NAMALWA (cell line): ENCODE measurements at places on chromosomes 5 and 9.

- DNase-seq, result no peak
Observed at GRCh38 chr9:91536211-91536691, 112.6 kb upstream of the NFIL3 start.

DNA sequence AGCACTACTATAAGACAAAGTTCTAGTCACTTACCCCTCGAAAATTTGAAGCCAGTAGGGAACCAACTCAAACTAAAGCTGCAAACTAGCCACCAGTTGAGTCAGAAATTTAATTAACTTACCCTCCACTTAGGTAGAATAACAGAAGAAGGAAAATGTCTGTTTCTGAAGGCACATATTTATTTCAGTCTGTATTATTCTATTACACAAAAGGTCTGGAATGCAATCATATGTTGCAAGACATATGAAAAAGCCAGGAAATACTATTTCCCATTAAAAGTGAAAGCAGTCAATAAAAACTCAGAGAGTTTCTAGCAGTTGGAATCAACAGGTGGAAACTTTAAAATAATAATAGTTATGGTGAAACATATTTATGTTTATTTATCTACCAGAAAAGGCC is 79.2 kb upstream of the SLCO4C1 start:
- DNase-seq, result no peak

- DNase-seq, result no peak
Observed at GRCh38 chr5:1564182-1564748, 40.5 kb upstream of the LPCAT1 start.

DNA sequence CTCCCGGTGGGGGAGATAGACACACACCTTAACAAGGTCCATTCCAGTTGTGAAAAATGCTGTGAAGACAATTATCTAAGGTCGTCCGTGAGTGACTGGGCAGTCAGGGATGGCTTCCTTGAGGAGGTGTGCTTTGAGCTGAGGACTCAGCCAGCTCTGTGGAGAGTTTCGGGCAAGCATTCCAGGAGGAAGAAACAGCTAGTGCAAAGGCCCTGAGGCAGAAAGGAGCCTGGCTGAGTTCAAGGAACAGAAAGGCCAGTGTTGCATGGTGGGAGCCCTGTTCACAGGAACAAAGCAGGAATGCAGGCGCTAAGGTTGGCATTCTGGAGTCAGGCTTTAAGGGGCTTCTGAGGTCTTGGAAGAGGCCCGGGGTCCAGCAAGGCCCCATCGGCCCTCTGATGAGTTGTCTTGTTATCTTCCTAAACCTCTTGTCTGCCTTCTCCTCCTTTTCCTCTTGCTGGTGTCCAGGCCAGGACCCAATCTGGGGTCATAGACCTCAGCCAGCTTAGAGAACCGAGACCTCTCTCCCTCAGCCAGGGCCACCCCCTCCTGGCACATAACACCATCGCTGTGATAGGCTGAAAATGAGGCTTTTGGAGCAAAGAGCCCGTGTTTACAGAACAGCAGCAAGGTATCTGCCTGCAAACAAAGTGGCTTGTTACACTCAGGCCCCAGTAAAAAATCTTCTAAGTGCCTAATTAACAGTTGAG is 270.2 kb upstream of the MVB12B start:
- no peak for DNase-seq

DNA sequence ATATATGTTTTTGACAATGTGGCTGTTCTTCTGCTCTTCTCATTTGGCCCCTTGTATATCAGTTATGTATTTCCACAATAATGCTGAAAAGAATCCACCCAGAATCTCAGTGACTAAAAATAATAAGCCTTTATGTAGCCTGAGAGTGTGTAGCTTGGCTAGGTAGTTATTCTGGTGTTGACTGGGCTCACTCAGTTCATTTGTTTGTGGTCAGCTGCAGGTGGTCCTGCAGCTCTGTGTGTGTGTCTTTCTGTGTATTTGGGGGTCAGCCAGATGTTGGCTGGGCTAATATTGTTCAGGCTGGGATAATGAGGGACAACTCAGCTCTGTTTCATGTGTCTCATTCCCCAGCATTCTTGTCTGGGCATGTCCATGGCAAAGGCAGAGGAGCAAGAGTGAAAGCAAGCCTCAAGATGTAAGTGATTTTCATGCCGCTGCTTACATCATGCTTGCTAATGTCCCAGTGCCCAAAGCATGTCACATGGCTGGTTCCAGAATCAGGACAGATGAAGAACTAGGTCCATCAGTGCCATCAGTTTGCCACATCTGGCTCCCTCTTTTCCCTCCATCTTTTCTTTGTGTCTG is 162.8 kb downstream of the KCTD16 start:
- no peak for DNase-seq

DNA sequence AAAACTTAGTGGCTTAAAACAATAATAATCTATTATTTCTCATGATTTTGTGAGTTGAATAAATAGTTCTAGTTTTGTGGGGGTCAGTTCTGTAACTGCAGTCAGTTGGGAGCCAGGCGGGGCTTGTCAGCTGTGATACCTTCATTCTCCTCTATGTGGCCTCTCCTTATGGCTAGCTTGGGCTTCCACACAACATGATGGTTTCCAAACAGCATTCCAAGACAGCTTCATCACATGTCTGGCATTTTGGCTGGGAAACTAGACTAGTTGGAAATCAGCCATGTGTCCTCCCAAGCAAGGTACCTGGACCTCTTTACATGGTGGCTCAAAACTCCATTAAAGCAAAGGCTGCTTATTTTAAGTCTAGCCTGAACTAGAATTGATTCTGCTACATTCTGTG is 61.4 kb upstream of the RANBP3L start:
- DNase-seq, result no peak

- no peak for DNase-seq
Observed at GRCh38 chr9:128689293-128689774, 312 bp downstream of the SET start.

DNA sequence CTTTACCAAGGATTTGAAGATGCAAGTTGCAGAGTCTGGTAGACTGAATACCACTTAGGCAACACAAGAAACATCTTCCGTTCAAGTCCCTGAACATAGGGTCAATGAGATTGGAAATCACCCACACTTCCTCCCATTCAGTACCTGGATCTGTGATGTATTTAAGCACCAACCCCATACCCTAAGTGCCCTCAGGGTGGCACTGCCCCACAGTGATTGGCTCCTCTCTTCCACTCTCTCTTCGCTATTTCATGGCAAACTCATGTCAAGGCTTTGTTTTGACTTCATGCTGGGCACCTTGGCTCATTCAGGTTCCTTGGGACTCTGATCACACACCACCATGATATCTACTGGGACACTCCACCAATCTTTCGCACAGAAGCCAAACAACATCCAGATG is 53.7 kb downstream of the GGTA1 start:
- DNase-seq, result peak; percentile 19

- no peak for DNase-seq
Observed at GRCh38 chr5:150052956-150053712, 33.2 kb downstream of the CSF1R start.

- no peak for DNase-seq
Observed at GRCh38 chr5:108672639-108673038, 75.1 kb upstream of the FER start.

DNA sequence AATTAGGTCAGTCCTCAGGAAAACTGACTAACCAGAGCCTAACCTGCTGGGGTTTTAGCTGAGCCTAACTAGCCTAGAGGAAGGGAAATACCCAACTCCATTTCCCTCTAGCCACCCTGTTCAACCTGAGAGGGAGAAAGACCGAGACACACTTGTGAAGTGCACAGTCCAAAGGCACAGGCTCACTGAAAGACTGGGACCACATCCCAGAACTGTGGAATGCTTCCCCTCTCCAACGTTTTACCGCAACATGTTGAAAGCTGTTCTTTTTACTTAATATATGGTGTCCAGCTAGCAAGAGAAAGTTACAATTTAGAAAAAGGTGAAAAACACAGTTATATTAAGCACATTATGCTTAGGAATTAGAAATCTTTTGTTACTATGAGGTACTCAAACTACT is 76.8 kb upstream of the SIMC1 start:
- DNase-seq, result no peak

DNA sequence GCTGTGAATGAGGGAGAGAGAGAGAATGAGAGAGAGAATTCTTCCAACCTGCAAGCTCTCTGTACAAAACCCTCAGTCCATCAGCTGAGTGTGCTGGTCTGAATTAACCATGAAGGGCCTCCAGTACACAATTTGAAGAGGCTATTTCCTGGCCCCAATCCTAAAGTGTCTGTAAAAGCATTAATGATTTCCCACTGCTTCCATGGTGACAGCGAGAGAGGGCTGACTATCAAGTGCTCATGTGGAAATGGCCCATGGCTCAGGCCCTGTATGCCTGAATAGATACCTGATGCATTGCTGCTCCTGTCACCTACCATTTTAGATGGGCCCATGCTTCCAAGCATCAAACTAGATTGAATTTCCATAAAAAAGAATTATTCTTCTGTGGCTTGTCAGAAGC is 592.4 kb downstream of the KIF4B start:
- no peak for DNase-seq

DNA sequence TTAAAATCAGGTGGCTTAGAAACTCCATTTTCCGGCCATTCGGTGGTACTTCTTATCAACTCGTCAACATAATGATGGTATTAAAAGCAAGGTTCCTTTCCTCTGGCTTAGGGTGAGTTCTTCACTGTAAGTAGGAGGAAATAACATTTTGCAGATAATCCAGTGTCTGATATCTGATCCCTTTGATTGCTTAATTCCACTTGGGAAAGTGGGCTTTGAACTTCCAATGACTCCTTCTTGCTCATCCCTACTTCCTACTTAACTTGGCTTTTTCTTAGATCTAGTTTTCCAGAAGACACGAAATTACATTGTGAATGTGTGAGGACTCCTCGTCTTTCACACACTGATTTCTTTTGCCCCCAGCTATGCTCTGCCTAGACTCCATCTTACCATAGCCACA is 31.5 kb downstream of the DDX31 start:
- no peak for DNase-seq

GRCh38 chr9:133045132-133045531 is 14.3 kb downstream of the GTF3C5 start:
- no peak for DNase-seq

DNA sequence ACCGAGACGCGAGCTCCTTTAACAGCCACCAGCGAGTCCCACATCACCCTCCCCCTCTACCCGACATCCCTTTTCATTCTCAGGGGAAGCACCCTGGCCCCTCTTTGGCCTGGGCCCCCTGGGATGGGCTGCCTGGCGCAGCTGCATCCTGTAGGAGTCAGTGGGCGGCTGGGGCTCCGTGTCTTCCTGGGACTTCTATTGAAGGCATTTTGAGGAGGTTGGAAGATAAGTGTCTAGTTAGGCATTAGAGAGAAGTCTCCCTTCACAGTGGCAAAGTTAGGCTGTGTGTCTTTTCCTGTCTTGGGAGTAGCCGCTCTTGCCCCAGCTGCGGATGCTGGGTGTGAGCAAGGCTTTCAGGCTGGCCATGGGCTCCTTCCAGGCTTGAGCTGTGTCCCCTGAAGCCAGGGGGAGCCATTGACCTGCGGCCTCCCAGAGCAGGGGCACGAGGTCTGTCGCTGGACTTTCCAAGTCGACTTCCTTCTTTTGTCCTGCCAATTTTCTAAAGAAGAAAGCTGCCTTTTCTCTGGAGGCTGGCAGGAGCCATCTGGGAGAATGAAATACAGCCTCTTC is 18.6 kb upstream of the NKD2 start:
- DNase-seq, result no peak

GRCh38 chr5:9782826-9783560 is 152.8 kb upstream of the TAS2R1 start:
- no peak for DNase-seq

- DNase-seq, result no peak
Observed at GRCh38 chr5:663436-664342, 29.5 kb downstream of the TPPP start.

DNA sequence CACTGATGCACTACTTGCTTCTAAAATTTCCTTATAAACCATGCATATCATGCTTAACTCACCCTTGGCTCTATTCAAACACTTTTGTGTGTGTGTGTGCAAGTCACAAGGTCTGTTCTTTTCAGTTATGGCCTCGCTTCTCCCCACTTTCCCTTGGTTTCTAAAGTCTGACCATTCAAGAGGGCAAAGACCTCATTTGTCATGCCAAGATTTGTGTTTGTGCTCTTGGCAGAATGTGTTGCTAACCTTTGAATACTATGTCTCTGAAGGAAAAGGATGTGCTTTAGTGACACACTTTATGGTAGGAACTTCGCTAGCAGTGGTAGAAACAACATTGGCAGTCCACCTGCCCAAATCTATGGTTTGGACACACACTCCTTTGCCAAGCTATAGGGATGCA is 50.4 kb downstream of the SNX18 start:
- DNase-seq, result no peak

GRCh38 chr5:122727112-122727541 is 47.8 kb upstream of the SNX2 start:
- DNase-seq, result no peak

DNA sequence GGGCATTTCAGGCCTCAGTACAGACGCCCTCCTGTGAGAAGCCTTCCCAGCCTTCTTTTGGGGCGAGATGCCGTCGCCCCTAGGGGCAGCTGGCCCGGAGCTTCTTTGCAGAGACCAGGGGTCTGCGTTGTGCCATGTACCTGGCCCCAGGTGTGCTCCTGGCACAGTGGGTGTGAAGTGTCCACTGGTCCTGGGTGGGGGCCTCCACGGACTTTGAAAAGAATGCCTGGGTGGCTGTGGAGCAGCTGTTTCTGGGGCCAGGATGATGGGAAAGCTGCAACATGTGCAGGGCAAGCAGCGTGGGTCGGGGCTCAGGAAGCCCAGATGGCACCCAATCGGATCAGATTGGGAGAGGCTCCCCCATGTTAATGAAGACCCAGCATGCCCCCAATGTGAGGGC is 47.8 kb downstream of the WNK2 start:
- DNase-seq, result no peak

GRCh38 chr9:3032898-3033297 is 189.0 kb upstream of the PUM3 start:
- no peak for DNase-seq

DNA sequence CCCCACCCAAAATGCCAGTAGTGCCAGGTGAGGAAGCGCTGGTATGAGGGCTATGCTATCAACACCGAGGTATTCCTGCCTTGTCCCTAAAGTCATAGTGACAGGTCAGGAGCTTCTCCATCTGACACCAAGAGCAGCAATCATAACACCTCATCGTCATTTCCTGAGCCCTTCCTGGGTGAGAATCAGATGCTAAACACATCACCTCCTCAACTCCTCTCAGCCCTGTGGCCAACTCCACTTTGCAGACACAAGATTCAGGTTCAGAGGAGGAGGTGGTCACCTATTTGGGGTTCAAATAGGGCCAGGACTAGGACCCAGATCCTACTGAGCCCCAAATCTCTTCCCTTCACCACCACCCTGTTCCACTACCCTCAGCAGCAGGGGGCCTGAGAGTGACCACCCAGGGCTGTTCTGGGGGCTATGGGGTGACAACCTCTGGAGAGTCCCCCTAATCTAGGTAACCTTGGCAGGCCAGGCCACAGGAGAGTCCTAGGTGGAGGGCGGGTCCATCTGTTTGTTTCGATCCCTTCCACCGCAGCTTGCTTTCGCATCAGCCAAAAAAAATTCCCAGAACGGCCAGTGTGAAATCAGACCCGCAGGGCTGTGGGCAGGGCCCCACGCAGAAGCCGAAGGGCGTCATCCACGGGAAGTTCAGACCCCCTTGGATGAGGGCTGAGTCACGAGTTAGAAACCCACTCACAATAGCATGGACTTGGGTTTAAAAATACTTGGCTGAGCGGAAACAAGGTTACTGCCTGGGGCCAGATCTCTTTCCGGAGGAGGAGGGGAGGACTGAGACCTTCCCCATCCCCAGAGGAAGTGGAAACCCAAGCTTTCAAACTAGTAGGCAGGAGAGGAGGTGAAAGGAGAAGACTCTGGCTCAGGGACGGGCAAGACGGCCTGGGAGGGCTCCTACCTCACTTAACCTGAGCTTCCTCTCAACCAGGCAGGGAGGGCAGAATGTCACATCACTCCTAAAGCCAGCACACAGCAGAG is 8.7 kb downstream of the STK10 start:
- no peak for DNase-seq
